GM03348 (cell line): ENCODE measurements at places on chromosomes 12 and 14.
A peak's percentile ranks its signal among the peaks of the same experiment; 100 is the strongest.

GRCh38 chr12:89731089-89731488 lies 22.5 kb upstream of the ATP2B1 start:
- DNase-seq: no peak

GRCh38 chr14:87975636-87976035 lies 17.3 kb downstream of the GALC start:
- DNase-seq: no peak

GRCh38 chr12:119178544-119179334 lies at the start of gene HSPB8:
TSS of gene HSPB8 (plus strand) at chr12:119178931. CDS start at chr12:119179313, 382 bp downstream.
- peak; percentile 96 for DNase-seq

GRCh38 chr14:45198551-45198950 lies 54.5 kb downstream of the MIS18BP1 start:
- no peak for DNase-seq

DNA sequence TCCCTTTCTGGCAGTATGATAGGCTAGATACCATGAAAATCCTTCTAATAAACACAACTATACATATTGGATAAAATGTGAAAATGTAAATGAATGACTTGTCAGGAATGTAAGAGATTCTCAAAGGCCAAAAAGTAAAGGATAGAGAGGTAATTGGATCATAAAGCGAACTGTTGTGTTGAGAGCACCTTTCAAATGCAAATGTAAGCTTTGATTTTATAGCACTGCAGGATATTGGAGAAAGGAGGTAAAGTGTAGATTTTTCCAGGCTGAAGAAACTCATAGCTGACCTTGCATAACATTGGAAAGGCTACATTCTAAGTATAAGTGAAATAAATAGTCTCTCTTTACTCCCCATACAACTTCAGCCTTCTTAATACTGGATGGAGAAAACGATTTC lies 54.0 kb downstream of the PTPRB start:
- no peak for DNase-seq

DNA sequence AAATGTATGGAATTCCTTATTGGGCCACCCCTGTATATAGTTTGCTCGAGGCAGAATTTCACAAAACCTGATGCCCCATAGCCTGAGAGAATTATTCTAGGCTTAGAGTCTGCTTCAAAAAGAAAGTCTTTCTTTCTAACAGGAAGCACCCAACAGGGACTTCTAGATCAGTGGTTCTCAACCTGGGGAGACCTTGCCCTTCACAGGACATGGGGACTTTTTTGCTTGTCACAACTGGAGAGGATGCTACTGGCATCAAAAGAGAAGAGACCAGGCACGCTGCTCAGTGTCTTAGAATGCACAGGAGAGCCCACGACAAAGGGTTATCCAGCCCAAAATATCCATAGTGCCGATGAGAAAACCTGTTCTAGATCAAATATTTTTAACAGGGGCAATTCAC lies 18.9 kb downstream of the WSB2 start:
- no peak for DNase-seq

- no peak for DNase-seq
Observed at GRCh38 chr14:49945448-49946319, 52.8 kb downstream of the ARF6 start.
